ENCODE measurements at places on chromosomes 13 and 19.

- DNase-seq, result peak; percentile 61
Measured at GRCh38 chr13:37023871-37024270, 23.3 kb downstream of the EXOSC8 start.

- DNase-seq, result no peak
Measured at GRCh38 chr13:113489171-113489548, 1.4 kb downstream of the DCUN1D2 start.

GRCh38 chr19:56834564-56835375, 5.8 kb downstream of the PEG3 start:
- no peak for DNase-seq

- no peak for DNase-seq
Measured at GRCh38 chr13:78465250-78465649, 138.1 kb downstream of the POU4F1 start.

- no peak for DNase-seq
Measured at GRCh38 chr13:88142653-88143052, 471.5 kb downstream of the SLITRK5 start.

- no peak for DNase-seq
Measured at GRCh38 chr13:25966086-25966485, 85.7 kb downstream of the SHISA2 start.

- DNase-seq, result no peak
Measured at GRCh38 chr13:77456271-77456670, 79.2 kb upstream of the SCEL start.

DNA sequence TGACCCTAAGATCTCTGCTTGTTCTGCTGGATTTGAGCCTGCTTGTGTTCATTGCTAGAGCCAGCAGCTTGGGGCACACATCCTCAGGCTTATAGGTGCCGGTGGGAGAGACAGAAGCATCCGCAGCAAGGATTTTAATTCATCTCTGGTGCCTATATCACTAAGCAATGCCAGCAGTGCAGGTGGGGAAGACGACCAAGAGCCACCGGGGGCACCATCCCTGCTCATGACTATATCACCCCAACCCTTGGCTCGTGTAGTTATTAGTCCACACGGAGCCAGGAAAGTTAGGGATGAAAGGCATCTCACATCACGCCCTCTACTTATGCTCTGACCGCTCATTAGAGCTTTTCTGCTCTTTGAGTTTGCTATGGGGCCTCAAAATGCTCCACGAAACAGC, 298.2 kb downstream of the DCLK1 start:
- DNase-seq, result no peak

DNA sequence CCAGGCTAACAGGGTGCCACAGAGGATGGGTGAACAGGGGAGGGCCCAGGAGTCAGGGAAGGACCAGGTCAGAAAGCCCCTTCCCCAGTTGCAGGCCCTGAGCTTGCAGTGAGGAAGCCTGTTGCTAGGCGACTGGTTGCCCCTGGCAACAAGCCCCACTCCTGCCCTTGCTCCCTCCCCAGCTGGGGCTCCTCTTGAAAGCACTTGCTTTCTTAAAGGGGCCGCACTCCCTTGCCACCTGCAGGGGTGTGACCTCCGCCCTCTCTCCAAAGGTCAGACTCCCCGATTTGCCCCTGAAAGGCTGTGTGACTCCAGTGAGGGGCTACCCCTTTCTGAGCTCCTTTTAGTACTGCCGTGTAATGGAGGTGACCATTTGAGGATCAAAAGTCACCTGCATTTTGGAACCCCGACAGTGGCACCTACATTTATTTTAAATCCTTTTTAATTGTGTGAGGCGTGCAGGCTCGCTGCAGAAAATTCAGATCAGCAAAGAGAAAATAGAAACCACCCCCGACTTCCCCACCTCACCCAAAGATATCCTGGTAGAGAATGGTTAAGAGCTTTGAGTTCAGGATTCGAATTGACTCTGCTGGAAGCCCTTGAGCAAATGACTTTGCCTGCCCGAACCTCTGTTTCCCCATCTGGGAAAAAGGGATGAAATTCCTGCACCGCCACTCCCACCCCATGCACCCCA, 4.8 kb downstream of the FCHO1 start:
- DNase-seq, result peak; percentile 31

GRCh38 chr13:38590230-38590629, 96.6 kb upstream of the FREM2 start:
- no peak for DNase-seq

- DNase-seq, result no peak
Measured at GRCh38 chr19:14533450-14533849, 4.1 kb downstream of the TECR start.

DNA sequence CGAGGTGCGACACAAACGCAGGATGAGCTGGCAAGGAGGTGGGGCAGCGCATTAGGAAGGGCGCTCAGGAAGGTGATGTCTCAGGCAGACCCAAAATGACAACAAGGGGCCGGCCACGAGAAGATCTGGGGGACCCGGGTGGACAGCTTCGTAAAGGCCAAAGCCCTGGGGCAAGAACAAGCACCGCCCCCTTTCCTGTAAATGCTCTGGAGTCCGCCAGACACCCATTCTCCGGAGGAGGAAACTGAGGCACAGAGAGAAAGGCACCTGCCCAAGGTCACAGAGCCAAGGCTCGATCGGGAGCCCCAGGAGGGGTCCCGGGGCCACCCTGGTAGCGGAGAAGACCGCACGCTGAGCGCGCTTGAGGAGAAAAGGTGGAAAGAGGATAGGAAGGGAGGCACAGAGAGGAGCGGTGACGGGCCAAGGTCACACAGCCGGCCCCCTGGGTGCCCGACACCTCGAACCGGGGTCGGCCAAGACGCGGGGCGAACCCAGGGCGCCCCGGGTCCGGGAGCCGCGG, 571 bp downstream of the SAFB2 start:
- no peak for DNase-seq

DNA sequence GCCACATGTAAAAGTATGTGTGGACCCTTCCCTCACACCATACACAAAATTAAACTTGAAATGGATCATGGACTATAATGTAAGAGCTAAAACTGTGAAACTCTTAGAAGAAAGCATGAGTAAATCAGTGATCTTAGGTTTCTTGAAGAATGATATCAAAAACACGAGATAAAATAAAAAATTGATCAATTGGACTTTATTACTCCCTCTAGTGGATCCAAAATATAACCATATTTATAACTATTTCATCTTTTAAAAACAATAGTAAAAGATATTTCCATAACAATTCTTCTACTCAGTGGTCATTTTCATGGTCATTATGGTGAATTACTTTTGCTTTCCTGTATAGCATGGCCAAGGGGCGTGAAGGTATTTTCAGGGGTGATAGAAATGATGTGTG, 174.6 kb upstream of the LSM14A start:
- no peak for DNase-seq

- peak; percentile 22 for DNase-seq
Measured at GRCh38 chr19:4660181-4660791, 9.9 kb downstream of the MYDGF start.

DNA sequence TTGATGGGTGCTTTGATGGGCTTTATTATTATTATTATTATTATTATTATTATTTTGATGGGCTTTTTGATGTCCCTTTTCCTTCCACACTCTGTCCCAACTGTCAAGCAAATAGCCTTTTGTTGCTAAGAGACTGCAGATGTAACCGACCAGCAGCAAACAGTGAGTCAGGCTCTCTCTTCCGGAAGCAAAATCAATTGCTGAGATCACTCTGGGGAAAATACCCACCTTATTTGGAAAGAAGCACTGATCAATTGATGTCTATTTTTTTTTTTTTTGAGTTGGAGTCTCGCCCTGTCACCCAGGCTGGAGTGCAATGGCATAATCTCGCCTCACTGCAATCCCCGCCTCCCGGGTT, 2.9 kb downstream of the LDLR start:
- DNase-seq, result peak; percentile 55

GRCh38 chr19:17555929-17556813, 722 bp downstream of the COLGALT1 start:
- peak; percentile 75 for DNase-seq

GRCh38 chr13:47459512-47459911, 541.6 kb downstream of the SUCLA2 start:
- peak; percentile 12 for DNase-seq

DNA sequence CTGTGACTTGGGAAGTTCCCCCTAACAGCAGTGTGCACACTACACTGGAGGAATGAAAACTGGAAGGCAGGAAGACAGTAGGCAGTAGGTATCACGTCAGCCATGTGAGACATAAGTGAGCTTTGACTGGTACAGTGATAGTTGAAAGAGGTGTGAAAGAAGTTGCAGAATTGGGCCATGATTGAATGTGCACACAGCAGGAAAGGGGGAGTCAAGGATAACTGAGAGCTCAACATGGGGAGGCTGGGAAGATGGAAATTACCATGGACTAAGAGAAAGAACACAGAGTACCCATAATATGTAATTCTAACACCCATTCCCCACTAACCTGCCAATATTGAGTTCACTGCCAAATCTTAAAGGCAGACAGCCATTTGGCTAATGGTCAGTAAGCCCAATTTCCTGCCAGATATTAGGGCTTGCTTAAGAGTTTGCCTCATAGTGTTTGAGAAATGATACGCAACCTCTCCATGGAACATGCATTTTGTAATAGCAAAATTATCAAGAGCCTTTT, 321.7 kb downstream of the DCT start:
- DNase-seq, result no peak

DNA sequence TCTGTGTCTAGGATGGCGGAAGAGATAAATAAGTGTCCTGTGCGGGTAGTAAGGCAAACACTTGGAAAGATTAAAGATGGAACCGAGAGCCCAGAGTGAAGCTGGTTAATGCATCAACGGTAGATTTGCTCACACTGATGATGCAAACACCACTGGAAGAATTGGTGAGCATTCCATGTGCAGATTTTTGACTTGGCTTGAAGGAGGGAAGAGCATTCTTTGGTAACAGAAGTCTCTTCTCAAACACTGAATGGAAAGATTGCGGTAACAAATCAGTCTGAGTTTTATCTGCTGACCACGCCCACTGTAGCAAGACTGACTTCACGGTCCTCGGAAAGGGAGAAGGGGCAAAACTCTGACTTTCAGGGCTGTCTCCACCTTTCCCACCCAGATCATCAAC, 112.5 kb downstream of the COL4A1 start:
- DNase-seq, result no peak

- DNase-seq, result peak; percentile 96
Measured at GRCh38 chr19:16076154-16076957, at the start of gene TPM4. TPM4 (plus strand) TSS chr19:16076495; CDS start chr19:16076566, 71 bp downstream.

- DNase-seq, result no peak
Measured at GRCh38 chr13:107234319-107235073, 666.6 kb upstream of the ARGLU1 start.

- DNase-seq, result no peak
Measured at GRCh38 chr19:46409191-46409590, 4.2 kb downstream of the CCDC8 start.

DNA sequence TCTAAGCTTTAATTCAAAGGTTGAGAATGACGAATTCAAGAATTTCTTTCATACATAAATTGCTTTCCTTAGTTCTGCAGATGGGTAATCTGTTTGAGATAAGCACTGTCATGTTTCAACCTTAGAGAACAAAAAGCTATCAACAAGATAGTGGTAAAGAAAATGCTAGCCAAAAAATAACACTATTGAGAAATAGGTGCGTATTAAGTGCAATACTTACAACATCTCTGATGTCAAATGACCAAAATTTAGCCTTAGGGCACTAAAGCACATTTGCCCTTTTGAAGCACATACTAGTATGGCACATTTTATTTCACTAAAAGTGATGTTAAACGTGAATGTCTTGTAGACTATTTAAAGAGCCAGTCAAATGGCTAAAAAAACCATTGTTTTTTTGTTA, 4.9 kb downstream of the KBTBD6 start:
- no peak for DNase-seq

DNA sequence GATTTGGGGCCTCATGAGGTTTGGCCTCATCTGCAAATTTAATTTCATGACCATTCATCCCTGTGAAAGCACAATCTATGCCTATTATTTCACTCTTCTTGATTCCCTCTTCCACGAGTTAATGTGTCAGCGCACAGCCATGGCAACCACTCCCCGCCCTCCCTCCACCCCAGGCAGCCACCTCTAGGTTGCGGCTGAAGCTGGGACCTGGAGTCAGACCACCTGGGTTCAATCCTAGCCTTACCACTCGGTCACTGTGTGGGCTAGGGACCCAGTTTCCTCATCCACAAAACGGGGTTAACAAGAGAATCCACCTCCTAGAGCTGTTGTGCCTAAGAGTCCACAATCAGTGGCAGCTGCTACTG, 9.8 kb downstream of the CHST8 start:
- no peak for DNase-seq

DNA sequence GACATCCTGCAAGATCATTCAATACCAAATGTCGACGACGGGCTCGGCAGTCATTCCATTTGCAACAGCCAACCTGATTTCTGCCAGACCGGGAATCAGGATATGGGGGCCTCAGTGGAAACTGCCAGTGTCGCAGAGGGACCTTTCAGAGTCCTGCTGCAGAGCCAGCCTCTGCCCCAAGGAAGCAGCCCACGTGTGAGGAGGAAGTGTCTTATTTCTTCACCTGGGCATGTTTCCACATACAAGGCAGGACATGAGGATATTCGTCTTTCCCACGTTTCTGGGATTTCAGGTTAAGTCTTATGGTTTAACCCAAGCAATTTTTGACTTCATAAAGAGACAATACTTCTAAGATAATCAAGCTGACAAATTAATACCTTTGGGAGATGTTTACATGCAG, 69.9 kb downstream of the ABCC4 start:
- no peak for DNase-seq

DNA sequence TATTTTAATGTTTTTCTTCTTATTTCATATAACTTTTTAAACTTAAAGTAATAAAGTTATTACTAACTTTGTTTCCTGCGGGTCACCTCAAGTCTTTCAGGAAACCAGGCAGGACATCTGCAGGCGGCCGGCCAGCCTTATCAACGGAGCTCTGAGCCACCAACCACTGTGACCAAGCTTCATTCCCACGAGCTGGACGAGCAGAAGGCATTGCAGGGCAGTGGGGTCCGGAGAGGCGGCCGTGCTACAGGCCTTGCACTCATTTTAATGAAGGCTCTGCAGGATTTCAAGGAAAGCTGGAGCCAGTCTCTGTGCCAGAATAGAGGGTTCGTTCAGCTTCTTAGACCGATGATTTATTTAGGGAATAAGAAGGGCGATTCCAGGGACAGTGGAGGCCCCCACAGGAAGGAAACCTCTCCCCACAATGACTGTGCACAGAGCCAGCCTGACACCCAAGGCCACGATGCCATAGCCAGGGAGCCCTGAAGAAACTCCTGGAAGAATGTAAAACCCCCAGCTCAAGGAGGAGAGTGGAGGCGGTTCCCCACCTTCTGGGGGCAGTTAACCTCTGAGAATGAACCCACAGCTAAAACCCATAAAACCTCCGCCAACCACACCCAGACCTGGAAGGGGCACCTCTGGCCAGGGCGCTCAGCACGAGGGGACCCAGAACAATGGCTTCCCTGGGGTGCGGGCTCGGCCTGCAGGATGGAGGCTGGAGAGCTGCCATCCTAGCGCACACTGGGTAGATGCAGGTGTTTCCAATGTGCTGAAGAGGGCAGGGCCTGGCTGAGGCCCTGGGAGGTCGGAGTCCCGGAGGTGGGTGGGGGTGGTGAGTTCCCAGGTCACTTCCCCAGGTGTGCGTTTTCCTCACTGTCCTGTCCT, 75.0 kb downstream of the RASA3 start:
- no peak for DNase-seq

DNA sequence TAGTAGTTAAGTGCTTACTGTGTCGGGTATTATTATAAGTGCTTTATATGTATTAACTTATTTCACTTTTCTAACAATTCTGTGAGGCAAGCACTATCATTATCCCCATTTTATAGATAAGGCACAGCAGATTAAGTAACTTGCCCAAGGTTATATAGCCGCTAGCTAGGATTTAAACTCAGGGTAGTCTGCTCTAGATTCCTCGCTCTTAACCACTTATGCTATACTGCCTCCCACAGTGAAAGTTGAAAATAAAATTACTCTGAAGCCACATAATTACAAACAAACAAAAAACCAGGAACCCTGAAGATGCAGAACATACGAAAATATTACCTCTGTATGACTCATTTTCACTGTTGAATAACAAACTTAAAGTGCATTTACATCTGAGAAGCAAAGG, 3.9 kb downstream of the TEX30 start:
- DNase-seq, result no peak

Measured in EL (cell line).